Activated CD8-positive, alpha-beta memory T cell treated with anti-CD3 and anti-CD28 coated beads, Interleukin-2, amount 10 ng/mL, durations not matched to agents 7 days and 5 days (primary cell): ENCODE measurements at places on chromosomes 7 and 10.
A peak's percentile ranks its signal among the peaks of the same experiment; 100 is the strongest.

DNA sequence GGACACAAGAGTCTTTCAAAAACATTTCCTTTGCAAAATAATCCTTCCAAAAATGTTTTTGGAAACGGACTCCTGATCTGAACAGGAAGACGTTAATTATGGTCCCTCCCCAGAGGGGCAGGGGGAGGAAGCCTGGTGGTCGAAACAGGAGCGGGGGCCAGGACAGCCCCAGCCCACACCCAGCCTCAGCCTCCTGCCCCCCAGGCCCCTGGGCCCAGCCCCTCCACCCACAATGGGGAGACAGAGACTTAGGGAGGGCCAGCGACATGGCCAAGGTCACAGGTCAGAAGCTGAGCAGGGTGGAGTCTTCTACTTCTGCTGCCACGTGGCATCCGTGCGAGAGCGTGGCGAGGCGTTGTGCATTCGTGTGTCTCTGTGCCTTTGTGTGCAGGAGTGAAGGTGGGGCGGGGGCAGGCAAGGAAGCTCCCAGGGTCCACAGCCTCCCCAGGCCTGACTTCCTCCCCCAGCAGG, 14.0 kb upstream of the GRIFIN start:
- no peak for DNase-seq

DNA sequence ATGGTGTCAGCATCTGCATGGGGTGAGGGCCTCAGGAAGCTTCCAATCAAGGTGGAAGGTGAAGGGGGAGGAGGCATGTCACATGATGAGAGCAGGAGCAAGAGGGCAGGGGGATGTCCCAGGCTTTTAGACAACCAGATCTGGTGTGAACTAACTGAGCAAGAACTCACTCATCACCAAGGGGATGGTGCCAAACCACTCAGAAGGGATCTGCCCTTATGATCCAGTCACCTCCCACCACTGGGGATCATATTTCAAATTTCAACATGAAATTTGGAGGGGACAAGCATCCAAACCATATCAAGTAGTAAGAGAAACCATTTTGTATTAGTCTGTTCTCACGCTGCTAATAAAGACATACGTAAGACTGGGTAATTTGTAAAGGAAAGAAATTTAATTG, 33.6 kb downstream of the THNSL1 start:
- DNase-seq, result no peak

DNA sequence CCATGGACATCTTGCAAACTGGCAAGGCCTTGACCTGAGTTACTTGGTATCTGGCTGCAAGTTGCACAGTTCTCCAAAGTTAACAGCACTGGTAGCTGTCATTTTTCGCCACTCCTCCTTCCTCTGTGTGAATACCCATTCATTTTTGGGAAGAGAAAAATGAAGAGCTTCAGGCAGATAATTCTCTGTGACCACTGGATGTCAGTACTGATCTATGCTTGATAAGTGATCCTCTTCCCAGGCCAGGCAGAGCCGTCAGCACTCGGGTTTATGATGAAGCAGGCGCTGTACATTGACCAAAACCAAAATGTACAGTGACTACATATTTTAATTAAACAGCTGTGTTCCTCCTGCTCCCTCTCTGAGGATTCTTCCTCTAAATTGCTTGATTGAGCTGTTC, 55.9 kb upstream of the PDZD8 start:
- DNase-seq, result no peak

GRCh38 chr7:56188376-56188775, 72.2 kb upstream of the NUPR2 start:
- no peak for DNase-seq

DNA sequence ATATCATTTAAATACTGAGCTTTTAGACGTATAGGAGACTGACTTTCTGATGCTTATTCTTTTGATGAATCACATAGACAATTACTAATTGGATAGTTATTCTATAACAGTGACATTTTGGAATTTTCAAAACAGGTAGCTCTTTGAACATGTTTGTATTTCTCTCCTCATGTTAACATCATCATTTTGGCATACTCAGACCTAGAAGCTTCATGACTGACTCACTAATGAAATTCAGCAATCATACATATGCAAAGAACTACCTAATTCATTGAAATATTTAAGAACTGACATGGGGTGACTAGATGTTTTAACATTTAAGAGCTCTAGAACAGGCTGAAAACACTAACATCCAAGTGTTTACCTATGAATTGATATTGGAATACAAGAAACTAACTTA, 192.3 kb downstream of the VTI1A start:
- no peak for DNase-seq

DNA sequence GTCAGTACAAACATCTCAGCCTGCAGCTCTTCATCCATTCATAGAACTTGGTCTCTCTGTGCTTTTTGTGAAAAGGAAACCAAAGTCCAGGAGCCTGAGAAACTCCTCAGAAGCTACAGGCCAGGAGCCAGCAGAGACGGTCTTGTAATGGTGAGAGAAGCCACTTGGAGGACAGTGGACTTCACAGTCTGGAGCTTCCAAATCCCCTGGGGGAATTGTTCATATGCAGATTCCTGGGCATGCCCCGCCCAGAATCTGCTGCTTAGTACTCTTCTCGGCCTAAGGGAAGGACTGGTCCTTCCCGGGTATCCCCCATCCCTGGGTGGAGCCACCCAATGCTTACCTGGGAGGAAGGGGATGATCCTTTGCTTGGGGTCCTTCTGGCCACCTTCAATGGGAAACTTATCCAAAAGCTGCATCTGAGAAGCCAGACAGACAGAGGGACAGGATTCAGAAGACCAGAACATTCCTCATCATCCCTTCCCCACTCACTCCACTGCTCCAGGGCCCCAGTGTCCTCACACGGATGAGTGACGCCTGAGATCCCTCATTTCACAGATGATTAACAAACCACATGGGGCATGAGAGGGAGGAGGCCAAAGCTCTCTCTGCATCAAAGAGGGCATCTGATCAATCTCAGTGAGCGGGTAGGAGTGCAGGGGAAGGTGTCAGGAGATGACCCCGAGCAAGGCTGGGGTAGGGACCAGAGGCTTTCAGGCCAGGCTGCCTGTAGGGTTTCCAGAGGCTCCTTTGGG, 88.4 kb downstream of the SH3PXD2A start:
- DNase-seq, result no peak

DNA sequence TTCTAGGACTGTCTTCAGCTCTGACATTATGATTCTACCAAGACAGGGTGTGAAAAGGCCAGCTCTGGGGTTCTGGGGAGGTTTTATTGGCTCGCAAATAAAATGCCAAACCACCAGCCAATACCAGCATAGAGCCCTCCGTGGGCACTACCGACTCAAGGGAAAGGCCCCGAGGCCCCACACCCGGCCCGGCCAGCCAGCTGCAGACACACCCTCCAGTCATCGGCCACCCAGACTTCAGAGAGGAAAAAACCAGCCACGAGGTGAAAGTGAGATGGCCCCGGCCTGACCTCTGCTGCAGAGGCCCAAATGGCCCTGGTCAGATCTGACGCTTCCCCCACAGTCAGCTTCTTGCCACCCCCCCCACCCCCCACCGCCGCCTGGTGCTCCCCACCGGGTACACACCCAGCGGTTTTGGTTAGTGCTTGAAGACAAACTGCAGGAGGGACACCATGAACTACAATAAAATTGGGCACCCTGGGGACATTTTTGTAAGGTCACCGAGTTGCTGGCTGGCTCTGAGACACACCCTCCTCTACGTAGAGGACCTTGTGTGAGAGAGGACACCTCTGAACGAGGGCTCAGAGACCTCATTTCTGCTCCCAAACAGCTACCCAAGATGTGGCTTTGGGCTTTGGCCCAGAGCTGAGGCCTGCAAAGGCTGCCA, 79.9 kb downstream of the PRKAG2 start:
- DNase-seq, result no peak

- DNase-seq, result no peak
These were observed 35.3 kb downstream of the SLC16A9 start for GRCh38 chr10:59674215-59674836.

DNA sequence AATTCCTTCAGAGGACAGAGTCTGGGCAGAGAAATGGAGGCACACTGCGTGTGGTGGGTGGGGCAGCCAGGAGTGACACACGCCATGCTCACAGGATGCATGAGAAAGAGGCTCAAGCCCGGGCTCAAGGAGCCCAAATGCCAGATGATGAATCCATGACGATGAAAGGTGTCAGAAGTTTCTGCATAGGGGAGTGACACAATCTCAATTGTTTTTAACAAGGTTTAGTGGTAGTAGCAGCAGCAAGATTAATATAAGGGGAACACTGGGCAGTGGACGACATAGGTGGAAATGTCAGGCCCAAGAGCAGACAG, 126.1 kb downstream of the TNS3 start:
- DNase-seq, result no peak

- no peak for DNase-seq
These were observed 17.0 kb upstream of the CASD1 start for GRCh38 chr7:94492601-94493000.

DNA sequence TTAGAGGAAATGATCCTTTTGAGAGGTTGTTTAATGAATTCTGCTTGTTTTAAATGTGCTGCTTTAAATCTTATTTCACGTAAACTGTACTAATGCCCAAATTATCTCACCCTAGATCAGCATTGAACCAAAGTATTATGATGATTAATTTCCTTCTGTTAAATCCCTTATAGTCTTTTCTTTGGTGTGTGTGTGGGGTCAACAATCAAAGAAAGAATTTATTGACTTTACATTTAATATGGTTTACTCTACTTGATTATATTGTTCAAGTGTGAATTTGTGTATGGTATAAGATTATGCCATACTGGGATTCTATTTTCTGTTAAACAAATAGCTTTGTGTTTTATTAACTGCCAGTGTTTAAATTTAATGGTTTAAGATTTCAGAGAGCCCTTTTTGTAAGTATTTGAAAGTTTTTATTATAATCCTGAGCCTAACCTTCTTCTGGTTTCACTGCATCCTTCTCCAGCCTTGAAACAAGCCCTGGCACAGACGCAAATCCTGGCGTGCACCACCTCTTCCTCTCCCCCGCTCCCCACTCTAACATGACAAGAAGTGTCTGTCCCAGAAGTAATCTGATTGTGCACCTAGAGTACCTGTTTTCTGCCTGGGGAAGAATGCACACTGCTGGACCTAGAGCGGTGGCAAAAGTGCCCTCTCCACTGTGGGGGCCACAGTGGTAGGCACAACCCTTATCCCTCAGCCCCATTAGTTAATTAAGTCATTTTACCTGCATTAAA, 70.6 kb downstream of the KAT6B start:
- DNase-seq, result no peak

DNA sequence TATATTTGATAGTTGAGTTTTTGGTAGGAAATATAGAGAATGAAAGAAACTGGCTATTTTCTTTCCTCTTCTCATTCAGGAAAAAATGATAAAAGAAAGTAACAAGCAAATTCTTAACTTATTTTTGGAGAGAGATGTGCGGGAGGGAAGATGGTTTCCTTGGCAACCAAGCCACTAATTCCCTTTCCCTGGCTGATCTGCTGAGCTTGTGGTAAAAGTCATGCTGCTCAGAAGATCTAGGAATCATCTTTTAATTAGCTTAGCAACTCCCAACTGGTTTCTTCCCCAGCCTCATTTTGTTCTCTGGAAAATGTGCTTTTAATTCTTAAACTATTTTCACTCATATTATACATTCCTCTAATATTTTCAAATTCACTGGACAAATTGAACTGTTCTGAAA, 11.8 kb downstream of the UROS start:
- no peak for DNase-seq

DNA sequence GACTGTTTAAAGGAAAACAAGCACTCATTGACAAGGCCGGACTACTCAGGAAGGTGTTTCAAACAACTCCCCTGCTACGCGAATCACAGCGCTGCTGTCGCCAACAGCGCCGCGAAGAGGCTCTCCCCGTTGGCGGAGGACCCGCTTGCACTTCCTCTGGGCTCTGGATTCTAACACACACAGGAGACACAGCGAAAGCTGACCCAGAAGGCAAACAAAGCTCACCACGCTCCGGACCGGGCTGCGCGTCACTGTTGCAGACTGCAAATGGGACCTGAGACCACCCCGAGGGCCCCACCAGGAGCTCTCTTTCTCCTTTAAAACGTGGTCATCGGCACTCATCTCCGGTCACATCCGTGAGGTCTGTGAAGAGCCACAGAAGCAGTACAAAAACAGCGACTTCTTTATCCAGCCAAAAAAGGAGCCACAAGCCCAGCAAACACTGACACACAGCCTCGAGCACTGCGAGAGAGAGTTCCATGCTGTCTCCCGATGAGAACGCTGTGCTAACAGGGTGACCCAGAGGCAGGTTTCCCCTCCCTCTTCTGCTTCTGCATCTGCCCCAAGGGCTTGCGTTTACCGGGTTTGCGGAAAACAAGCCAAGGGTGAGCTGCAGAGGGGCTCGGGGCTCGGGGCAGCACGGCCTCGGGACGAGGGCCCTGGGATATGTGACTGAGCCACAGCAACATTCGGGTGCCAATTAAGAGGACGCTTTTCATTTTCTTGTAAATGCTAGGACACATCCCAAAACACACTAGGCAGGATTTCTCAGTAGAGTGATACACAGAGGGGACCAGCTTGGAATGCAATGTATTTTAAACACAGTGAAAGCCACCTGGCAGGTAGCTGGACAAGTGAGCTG, 41.3 kb downstream of the AMZ1 start:
- peak; percentile 37 for DNase-seq

DNA sequence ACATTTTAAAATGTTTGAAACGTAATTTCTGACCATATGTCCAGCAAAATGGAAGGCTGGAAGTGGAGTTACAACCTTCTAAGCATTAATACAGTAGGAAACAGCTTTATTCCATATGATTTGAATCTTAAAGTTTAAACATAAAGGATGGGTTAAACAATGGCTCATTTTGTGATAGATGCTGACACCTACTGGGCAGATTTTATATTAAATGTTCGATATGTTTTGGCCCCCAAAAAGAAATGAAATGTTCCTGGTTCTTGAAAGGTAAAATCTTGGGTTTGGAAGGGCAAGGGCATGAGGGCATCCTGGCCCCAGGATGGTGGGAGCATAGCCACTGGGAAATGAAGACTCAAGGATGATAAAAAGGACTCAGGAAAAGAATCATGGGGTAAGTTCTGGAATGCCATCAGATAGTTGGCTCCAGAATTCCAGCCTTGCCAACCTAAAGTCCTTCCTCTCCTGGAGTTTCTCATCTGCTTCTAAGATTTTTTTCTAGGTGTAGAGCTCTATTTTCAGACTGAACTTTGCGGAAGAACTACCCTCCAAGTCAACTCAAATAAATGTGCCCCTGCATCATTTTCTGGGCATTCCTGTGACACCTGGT, 34.6 kb upstream of the SLC35G1 start:
- DNase-seq, result no peak

GRCh38 chr10:6173203-6173602, 29.5 kb upstream of the PFKFB3 start:
- DNase-seq, result peak; percentile 85

DNA sequence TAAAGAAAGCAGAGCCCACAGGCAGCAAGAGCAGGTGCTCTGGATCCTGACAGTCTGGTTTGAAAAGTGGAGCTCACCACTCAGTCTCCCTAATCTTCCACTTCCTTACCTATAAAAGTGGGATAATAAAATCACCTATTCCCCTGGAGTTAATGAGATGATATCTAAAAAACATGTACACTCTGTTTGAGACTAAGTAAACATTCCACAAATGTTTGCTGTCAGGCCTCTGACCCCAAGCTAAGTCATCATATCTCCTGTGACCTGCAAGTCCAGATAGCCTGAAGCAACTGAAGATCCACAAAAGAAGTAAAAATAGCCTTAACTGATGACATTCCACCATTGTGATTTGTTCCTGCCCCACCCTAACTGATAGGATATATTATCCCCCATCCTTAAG, 1324.5 kb downstream of the XPNPEP1 start:
- no peak for DNase-seq
